ENCODE measurements at places on chromosomes 2 and 18.

DNA sequence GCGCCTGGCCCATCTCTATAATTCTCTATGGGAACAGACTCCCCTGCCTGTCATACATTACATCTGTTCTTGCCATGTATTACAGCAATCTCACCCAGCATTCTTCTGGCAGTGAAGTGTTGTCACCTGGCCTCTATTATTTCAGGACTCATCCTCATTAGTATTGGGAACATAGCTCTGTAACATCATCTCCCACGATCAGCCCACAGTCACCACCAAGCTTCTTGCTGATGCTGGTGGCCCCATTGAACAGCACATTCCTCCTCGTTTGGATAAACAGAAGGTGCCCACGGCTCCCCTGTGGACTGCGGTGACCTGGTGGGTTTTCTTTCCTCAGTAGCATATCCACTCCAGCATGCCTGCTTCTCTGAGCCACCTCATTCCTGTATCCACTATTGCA lies 21.5 kb downstream of the CHCHD5 start:
- no peak for DNase-seq

- no peak for DNase-seq
Measured at GRCh38 chr2:183812091-183812490, 687.8 kb downstream of the NUP35 start.

DNA sequence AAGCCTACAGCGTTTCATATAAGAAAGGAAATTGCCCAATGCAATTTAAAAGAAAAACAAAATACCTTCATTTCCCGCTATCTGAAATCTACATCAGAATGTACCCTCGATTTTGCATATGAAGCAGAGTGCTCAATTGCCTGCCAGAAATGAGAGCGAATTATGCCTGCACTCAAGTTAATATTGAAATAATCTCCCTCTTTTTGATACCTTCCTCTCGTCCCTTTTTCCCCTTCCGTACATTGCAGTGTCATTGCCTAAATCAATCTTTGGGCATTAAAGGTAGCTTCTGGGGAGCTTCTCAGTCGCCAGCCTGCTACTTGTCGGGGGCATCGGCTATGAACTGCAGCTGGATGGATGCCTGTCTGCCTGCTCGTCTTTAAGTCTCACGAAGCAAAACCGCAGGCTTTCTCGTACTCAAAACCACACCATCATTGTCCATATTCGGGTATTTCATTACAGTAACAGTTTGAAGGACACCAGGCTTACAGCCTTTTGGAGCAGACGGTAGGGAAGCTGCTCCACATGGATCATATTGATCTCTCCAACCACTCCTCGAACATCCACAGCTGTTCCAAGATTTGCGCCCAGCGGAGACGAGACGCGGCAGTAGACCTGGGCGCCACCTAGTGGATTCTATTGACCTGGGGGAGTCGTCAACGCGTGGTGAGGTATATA lies 64.0 kb upstream of the HNRNPA3 start:
- DNase-seq, result peak; percentile 48

DNA sequence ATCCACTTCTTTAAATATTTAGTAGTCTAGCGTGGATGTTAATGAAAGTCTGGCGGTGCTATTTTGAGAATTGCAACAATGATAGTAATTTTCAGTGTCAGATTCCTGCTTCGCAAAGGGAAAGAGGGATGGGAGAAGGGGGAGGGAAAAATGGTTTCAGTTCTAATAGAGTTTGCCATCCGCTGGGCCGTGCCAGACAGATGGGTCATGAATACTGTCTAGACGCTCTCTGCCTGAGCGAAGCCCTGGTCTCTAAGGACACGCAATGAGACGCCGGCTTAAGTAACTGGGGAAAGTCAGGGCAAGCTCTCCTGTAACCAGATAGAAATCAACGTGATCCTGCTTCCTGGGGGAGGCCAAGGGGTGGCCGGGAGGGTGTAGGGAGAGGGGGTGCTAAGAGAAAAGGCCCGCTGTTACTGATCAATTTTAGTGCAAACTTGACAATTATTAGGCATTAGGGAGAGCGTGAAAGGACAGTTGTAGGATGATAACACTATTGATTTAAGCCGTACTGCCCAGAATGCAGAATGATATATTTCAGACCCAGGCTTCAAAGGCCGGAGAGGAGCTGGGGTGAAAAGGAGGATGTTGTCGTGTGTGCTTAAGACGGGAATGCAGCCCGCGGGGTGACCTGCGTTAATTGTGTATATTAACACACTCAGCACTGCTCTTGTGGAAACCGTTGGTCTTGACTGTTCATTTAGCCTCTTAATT lies 229.2 kb downstream of the LDLRAD4 start:
- no peak for DNase-seq

DNA sequence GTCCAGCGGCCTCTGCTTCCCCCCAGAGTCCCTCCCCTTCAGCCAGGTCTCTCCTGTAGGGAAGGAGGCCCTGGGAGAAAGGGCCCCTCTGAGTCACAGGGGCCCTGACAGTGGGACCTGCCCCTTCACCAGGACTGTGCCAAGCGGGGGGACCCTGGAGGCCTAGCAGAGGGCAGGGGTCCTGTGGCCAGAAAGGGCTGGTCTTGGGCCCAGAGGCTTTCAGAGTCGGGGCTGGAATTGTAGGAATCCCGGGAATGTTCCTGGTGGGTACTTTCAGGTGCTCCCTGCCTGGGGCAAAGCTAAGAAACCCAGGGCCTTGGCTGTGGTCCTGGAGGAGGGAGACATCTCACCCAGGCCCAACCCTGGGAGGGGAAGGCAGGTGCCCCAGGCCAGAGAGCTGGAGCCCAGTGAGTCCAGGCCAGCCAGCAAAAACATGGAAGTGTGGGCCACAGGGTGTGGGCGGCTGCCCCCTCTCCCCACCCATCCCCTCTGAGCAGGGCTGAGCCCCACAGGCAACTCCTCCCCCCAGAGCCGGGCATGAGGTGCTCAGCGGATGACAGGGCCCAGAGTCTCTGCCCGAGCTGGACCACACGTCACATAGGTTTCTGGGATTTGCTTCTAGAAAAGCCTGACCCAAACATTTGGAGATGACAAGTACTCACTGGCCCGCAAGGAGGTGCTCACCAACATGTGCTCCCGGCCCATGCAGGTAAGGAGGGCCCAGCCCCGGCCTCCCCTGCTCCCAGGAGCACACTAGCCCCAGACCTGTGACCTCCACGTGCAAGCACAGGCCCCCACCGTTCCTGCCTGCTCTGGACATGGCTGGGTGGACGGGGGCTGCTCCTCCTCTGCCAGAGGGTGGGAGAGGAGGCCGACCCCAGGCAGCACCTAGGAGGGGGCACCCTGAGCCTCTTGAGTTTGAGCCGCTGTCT lies 48.2 kb upstream of the ALPP start:
- no peak for DNase-seq

- no peak for DNase-seq
Measured at GRCh38 chr2:133557614-133558013, 10.6 kb downstream of the NCKAP5 start.

DNA sequence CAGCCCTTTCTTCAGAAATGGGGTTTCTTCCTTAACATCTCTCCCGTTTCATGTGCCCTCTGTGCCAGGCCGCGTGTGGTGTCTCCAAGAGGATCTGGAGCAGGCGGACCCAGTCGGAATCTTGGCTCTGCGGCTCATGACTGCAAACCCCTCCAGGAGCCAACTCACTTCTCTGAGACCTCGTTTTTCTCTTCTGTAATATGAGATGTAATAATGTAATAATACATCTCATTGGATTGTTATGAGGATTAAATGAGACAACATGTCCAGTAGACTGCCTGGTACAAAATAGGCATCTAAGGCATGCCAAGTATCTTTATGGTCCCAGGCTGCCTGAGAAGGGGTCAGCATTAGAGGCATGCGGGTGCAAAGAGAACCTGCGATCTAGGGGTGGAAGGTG lies 221.3 kb upstream of the REV1 start:
- DNase-seq, result no peak

GRCh38 chr2:55498582-55498981 lies 20.9 kb upstream of the CFAP36 start:
- no peak for DNase-seq

DNA sequence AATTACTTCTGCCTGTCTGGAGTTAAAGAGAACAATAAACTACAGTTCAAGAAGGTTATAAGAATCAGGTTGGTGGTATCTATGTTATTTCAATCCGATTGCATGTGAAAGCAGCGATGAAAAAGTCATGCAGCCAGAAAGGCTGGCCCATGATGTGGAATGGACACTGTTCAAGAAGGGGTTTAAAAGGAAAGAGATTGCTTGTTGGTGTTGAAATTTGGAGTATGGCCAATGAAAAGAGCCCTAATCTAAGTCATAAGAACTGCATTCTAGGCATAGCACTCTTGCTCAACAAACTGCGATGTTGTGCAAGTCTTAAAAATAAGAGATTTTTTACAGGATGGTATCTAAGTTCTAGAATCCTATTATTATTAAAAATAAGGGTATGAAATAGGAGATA lies 61.3 kb downstream of the EFEMP1 start:
- no peak for DNase-seq

DNA sequence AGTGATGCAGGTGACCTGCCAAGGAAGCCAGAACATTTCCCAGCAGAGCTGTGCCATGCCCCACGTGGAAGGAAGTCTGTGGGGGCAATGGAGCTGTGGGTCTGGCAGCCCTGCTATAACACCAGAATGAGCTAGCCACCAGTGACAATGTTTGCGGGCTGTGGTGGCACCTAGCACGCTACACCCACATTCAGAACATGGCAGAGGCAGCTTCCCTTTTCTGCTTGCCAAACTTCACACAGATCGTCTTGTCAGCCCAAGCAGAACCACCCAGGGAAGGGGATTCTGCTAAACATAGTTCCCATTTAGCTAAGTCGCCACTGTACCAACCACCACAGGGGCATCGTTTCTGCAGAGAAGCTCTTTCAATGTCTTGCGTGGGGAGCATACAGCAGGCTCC lies 27.0 kb upstream of the CCDC93 start:
- no peak for DNase-seq

GRCh38 chr2:25673300-25674076 lies at the start of gene DTNB:
DTNB (minus strand) TSS chr2:25673577; CDS start chr2:25652660, 20,917 bp downstream.
- peak; percentile 68 for DNase-seq

- no peak for DNase-seq
Measured at GRCh38 chr2:147373800-147374422, 470.9 kb upstream of the ACVR2A start.

- no peak for DNase-seq
Measured at GRCh38 chr18:41324934-41325333, 630.1 kb upstream of the PIK3C3 start.
